ENCODE measurements at places on chromosomes 2 and 18.

- no peak for DNase-seq
Measured at GRCh38 chr2:196177124-196177523, 5.7 kb upstream of the STK17B start.

GRCh38 chr2:64275174-64275466 lies 130.9 kb upstream of the PELI1 start:
- DNase-seq: no peak

DNA sequence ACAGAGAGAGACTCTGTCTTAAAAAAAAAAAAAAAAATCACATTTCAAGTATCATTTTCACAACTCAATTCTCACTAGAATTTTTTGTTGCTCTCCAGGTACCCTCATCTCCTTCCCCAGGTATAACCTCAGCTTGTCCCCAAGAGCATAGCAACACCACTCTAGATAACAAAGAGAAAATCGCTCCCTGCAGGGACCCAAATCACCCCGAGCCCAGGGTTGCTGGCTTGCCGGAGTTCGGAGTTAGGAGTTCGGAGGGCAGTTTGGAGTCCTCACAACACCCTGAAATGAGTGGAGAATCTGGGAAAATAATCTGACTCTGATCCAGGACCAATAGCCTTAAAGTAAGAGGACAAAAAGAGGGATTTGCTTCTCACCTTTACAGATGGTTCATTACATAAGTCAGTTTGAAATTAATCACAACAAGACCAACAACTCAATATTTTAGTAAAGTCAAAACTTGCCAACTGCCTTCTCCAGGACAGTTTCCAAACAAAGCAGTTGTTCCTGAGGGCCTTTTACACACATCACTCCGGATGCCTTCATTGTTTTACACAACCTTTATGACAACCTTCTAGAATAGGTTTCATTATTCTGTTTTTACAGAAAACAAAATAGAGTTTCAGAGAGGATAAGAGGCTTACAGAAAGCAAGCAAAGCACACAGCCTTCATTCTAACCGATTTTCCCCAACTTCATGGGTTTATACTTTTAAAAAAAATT lies 59.1 kb downstream of the C2orf76 start:
- DNase-seq: no peak

GRCh38 chr18:3154214-3154613 lies 65.6 kb downstream of the MYOM1 start:
- no peak for DNase-seq

DNA sequence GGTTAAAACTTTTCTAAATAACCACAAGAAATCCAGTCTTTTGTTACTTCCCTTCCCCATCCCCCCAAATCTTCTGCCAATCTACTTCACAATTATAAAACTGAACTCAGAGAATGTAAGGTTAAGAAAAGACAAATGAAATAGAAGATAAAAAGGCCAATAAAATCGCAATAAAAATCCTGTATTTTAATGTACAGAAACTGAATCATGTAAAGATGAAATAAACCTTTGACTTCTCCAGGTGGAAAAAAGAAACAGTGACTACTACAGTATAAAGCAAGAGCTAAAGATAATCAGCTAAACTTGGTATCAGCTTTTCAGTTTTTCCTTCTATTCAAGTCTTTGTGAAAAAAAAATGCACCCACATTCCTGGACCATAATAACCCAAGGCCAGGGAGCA lies 1.7 kb downstream of the SYT4 start:
- DNase-seq: no peak

- DNase-seq: no peak
Measured at GRCh38 chr2:150012986-150013385, 425.4 kb upstream of the MMADHC start.
